Muscle of arm (tissue), 14 donors: ENCODE measurements at places on chromosomes 16 and 17.

GRCh38 chr16:86498155-86498670, 12.1 kb upstream of the FOXF1 start:
- DNase-seq = no peak

GRCh38 chr17:45042346-45043120, 8.9 kb downstream of the DCAKD start:
- no peak for DNase-seq

DNA sequence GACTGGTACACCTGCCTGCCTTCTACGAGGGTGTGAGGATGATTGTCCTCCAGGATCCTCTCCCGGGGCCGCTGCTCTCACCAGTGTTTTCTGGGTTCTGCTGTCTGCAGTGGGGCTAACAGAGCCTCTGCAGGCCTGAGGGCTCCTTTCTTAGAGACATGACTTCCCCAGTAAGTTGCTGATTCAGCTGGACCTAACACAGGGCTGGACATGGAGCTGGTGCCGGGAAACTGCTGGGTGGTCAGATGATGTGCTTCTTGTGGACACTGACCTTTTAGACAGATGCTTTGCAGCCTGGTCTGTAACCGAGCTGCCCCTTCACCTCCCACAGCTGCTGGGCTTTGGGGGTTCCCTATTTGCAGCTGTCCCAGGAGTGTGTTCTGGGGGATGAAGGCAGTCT, 71.5 kb downstream of the FOXL1 start:
- no peak for DNase-seq

GRCh38 chr17:76307299-76307965, 644 bp downstream of the QRICH2 start:
- DNase-seq = no peak

- no peak for DNase-seq
These were observed 1.4 kb downstream of the PYDC1 start for GRCh38 chr16:31215287-31216162.

DNA sequence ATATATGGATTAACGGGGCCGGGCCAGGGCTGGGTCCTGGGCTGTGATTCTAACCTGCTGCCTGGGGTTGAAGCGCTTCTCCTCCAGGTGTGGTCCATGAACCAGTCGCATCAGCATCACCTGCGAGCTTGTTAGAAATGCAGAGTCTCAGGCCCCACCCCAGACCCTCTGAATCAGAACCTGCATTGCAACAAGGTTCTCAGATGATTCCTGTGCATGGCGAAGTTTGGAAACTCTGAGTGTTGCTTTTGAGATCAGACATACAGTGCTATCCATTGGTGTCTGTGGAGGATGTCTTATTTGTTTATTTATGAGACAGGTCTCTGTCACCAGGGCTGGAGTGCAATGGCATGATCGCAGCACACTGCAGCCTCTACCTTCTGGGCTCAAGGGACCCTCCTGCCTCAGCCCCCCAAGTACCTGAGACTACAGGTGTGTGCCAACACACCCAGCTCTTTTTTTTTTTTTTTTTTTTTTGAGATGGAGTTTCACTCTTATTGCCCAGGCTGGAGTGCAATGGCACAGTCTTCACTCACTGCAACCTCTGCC, 99.8 kb downstream of the PITPNC1 start:
- no peak for DNase-seq

DNA sequence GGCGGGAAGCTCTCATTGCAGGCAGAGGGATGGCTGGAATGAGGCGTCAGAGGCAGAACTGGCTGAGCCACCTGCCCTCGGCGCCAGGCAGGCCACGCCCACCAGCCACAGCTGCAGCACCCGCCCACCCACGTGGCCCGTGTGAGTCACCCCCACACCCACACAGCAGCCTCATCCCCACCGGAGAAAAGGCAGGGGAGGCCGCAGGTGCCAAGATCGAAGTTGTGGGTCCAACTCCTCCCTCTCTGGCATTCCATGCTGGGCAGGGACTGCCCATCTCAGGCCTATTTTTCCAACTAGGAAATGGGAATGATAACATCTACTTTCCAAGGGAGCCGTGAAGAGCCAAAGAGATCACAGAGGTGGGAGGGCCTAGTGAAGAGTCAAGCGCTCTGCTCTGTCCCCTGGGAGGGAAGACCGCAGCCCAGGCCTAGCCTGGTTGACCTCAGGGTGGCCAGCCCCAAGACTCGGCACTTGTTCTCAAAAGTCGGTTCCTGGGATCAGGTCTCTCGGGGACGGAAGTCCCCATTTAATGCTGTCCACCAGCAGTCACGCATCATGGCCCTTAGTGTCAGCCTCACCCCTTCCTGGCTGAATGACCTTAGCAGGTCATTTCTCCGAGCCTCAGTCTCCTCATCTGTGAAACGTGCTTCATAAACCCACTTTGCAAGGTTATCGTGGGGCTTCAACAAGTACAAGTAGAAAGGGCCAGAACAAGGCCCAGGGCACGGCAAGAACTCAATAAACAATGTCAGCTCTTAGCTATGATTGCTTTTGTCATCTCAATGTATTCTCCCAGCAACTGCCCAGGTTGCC, at the start of gene TRPV3:
Gene TRPV3 (minus strand): TSS at position 45 of the 816 bp plus-strand sequence. CDS start 2,962 bp downstream, outside the sequence.
- DNase-seq = no peak

DNA sequence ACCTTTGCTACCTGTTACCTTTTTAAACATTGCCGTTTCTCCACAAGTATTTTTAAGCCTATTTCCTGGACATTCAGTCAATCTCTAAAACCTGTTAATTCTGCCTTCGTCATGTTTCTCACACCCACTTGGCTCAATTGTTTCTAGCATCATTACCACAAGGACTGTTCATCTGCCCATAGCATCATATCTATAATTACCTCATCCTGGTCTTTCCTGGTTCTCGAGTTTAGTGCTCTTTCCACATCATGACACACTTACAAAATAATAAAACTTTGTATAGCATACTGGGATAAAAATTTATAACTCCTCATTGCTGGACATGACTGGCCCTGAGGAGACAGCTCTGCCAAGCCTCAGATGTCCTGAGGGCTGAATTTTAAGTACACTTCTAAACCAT, 104.8 kb downstream of the CYB561 start:
- no peak for DNase-seq

GRCh38 chr17:80960037-80960796, 31.4 kb upstream of the CHMP6 start:
- DNase-seq = no peak

DNA sequence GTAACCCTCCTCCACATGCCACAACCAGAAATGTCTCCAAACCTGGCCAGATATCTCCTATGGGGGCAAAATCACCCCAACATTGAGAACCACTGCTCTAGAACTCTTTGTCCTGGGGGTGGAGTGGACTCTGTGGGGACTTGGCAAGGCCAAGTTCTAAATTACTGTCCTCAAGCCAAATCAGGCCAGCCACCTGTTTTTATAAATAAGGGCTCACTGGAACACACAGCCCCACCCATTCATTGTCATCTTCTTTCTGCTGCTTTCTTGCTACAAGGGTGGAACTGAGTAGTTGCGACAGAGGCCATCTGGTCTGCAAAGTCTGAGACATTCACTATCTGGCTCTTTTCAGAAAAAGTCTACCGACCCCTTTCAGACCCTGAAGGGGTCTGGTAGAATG, 26.8 kb upstream of the TMEM220 start:
- DNase-seq = no peak

DNA sequence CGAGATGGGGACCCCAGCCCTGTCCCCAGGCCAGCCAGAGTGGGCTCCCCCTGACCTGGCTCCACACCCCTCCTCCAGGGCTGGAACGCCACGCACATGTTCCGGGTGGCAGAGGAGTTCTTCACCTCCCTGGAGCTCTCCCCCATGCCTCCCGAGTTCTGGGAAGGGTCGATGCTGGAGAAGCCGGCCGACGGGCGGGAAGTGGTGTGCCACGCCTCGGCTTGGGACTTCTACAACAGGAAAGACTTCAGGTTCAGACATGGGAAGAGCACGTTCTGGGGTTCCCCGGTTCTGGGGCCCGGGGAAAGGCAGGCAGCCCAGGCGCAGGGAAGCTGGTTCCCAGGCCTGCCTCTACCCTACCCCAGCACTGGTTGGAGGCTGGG, 4.6 kb downstream of the ACE start:
- no peak for DNase-seq

DNA sequence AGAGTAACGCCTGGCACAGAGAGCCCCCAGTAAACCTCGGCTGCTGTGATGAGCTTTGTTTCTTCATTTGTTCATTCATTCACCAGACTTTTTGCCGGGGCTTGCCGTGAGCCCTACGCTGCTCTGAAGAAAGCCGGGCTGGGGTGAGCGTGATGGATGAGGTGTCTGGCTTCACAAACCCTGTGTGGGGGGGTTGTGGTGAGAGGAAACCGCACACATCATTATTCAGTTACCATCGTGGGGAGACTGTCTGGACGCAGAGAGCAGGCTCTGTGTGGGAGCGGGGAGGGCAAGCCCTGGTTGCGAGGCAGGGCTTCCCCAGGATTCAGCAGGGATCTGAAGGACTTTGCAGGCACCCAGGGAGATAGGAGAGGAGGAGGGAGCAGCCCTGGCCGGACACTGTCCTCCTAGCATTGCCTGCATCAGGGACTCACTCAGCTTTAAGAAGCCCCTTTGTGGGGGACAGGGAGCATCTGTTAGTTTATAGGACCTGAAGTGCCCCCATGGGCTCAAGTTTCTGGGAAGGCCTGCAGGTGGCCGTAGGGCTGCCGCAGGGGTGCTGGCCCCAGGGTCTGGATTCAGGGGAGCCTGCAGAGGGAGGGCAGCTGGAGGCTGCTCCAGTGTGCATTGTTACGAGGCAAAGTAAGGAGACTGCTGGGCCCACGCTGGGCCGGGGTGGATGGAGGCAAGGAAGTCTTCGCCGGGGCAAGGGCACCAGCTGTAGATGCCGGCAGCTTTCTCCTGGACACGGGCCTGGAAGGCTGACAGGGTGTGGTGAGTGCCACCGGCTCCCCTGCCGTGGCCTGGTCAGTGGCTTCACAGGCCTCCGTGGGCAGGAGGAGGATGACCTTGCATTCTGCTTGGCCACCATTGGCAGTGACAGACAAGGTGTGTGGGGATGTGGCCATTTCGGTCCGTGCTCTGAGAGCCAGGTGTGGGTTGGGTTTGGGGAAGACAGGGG, 334.5 kb downstream of the SEC14L1 start:
- DNase-seq = no peak

GRCh38 chr17:45963283-45963682, 35.8 kb upstream of the STH start:
- DNase-seq = no peak
